AG10803 (cell line): ENCODE measurements at places on chromosomes 12 and 14.
A peak's percentile ranks its signal among the peaks of the same experiment; 100 is the strongest.

- DNase-seq: no peak
Measured at GRCh38 chr12:102388469-102388868, 91.9 kb downstream of the IGF1 start.

GRCh38 chr12:124681779-124682391 lies 114.5 kb upstream of the NCOR2 start:
- DNase-seq: peak; percentile 72

DNA sequence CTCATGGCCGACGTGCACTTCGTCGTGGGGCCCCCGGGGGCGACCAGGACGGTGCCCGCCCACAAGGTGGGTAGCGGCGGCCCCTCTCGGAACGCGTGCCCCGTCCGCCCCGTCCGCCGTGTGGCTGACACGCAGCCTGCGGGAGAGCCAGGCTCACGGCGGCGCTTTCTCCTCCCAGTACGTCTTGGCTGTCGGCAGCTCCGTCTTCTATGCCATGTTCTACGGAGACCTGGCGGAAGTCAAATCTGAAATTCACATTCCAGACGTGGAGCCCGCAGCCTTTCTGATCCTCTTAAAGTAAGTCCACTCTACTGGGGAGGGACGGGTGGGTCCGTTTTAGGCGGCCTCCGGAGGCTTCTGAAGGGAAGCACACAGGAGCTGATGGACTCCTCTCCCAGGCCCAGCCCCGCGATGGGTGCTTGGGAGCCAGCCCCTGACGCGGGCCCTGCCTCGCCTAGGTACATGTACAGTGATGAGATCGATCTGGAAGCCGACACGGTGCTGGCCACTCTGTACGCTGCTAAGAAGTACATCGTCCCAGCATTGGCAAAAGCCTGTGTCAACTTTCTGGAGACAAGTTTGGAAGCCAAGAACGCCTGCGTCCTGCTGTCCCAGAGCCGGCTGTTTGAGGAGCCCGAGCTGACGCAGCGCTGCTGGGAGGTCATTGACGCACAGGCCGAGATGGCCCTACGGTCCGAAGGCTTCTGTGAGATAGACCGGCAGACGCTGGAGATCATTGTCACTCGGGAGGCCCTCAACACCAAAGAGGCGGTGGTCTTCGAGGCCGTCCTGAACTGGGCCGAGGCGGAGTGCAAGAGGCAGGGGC lies 1.1 kb downstream of the BTBD6 start:
- peak; percentile 21 for DNase-seq

DNA sequence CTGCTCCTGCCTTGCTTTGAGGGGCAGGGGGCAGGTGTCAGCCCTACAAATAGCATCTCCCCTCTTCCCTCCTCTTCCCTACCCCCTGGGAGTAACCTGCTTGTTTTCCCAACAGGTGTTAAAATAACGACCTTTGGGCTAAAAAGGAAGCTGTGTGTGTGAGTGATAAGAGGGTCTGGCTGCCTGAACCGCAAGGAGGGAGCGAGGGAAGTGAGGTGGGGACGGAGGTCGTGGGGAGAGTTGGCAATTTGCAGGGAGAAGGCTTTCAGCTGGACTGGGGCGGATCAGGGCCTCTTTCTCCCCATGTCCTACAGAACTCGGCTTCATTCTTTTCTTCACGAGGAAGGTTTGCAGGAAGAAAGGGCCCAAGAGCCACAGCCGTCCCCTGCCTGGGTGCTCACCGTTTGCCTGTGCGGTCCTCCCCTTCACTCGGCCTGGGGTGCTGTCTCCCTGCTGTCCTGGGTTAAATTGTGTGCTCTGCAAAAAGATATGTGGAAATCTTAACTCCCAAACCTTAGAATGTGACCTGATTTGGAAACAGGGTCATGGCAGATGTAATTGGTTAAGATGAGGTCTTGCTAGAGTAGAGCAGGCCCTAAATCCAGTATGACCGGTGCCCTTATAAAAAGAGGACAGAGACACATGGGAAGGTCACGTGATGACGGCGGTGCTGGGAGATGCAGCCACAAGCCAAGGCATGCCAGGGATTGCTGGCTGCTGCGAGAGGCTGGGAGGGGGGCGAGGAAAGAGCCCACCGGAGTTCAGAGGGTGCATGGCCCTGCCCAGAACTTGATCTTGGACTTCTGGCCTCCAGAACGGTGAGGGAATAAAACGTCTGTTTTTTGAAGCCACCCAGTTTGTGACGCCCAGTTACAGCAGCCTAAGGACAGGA lies 38.7 kb upstream of the NCOR2 start:
- no peak for DNase-seq

GRCh38 chr12:127830065-127830460 lies 436.9 kb upstream of the TMEM132C start:
- DNase-seq: no peak

DNA sequence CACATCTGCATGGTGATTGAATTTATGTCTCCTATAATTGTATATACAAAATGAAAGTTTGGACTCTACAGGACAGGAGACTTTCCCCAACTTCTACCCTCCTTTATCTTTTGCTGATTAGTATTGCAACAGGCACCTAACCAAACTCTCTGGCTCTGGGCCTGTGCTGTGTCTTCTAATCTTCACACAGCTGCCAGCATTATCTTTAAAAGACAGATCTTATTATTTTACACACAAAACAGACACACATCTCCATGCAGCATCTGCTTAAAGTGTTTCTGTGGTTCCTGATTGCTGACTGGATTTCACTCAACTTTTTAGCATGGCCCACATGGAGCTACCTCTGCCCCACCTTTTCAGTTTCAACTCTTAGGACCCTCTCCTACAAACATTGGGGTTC lies 154.9 kb upstream of the PELI2 start:
- no peak for DNase-seq

GRCh38 chr12:113954547-113954946 lies 11.6 kb downstream of the RBM19 start:
- no peak for DNase-seq

DNA sequence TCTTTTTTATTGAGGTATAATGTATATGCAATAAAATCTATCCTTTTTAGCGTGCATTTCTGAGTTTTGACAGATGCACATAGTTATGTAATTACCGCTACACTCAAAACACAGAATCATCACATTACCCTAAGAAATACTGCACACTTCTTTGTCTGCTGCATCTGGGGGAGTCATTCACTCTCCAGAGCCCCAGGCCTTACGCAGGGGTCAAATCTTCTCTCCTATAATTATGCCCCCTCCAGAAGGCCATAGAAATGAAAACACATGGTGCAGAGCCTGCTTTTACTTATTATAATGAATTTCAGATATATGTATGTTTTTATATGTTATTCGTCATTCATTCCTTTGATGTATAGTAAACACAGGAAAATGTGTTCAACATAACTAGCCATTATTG lies 296.5 kb upstream of the TMEM132C start:
- no peak for DNase-seq

GRCh38 chr14:97832776-97833175 lies 1035.6 kb downstream of the VRK1 start:
- DNase-seq: no peak

DNA sequence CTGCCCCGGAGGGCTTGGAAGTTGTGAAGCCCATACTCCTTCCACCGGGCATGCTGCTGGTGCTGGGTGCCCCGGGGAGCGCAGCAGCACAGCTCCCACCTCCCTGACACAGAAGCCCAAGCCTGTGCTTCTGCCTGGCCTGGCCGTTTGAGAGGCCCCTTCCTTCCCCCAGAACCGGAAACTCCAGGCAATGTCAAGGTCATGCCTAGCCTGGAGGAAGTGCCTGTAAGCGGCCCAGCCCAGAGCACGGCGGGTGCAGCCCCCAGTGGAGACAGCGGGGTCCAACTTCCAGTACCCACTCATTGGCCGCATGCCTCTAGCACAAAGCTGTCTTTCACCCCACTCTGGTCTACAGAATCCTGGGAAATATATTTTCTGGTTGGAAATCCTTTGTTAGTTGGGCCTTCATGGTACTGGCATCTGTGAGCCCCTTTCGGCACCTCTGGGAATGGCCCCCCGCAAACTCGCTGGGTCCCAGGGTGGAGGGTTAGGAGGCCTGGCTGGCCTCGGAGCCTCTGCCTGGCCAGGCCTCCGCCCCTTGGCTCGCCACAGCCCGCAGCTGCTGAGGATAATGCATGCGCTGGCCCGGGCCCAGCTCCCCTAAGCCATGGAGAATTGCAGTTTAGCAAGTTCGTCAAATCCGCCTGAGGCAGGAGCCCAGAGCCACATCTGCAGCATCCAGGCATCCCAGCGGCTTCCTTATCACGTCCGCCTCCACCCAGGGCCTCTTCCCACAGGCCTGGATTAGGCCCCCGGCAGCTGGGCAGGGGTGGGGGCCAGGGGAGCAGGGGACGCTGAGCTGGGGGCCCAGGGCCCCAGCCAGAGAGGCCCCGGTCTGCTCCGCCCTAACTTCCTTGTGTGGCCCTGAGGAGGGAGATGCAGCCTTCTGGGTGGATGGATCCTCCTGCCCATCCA lies 48.9 kb upstream of the DLK1 start:
- peak; percentile 69 for DNase-seq

GRCh38 chr12:68422956-68423574 lies 90.9 kb upstream of the MDM1 start:
- DNase-seq: no peak

DNA sequence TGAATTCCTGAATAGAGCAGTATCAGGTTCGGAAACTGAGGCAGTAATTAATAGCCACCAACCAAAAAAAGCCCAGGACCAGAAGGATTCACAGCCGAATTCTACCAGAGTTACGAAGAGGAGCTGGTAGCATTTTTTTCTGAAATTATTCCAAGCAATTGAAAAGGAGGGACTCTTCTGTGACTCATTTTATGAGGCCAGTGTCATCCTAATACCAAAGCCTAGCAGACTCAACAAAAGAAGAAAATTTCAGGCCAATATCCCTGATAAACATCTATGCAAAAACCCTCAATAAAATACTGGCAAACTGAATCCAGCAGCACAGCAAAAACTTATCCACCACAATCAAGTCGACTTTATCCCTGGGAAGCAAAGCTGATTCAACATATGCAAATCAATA lies 202.3 kb upstream of the SLC16A7 start:
- DNase-seq: no peak

GRCh38 chr14:104604458-104605449 lies at the start of gene TMEM179:
TMEM179 (minus strand) TSS chr14:104604772; CDS start chr14:104604741, 31 bp downstream.
- DNase-seq: no peak
